Aorta (tissue), 5 donors: ENCODE measurements at places on chromosomes 7 and 10. TPM values are rescaled to one million over a fixed set of nuclear protein-coding genes. Genes with fewer than 3 reads are reported as not detected.

DNA sequence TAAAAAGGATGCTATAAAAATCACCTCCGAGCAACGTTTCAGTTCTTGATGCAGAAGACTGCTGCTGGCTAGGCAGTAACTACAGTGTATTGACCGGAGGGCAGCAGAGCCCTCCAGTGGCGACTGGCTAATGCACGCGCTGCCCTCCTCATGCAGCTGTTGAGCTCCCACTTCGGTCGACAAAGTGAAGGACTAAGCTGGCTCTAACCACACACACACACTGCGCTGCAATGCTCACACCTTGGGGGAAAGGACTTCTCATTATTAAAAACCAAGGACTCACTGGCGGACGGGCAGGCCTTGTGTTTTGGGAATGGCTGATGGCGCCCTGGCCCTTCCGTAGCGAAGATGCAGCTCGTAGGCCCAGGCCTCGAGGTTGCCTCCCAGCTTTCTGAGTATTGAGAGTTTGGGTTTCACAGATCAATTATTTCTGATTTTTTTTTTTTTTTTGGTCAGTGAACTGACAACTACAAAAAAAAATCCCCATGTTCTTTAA, 120.9 kb upstream of the DIP2C start:
- H3K4me3 ChIP-seq: no peak overlapping the region
- H3K36me3 ChIP-seq: no peaks in the 10 kb centered on the region
- H3K4me1 ChIP-seq: no peaks in the 10 kb centered on the region
- H3K27ac ChIP-seq: no peak overlapping the region

DNA sequence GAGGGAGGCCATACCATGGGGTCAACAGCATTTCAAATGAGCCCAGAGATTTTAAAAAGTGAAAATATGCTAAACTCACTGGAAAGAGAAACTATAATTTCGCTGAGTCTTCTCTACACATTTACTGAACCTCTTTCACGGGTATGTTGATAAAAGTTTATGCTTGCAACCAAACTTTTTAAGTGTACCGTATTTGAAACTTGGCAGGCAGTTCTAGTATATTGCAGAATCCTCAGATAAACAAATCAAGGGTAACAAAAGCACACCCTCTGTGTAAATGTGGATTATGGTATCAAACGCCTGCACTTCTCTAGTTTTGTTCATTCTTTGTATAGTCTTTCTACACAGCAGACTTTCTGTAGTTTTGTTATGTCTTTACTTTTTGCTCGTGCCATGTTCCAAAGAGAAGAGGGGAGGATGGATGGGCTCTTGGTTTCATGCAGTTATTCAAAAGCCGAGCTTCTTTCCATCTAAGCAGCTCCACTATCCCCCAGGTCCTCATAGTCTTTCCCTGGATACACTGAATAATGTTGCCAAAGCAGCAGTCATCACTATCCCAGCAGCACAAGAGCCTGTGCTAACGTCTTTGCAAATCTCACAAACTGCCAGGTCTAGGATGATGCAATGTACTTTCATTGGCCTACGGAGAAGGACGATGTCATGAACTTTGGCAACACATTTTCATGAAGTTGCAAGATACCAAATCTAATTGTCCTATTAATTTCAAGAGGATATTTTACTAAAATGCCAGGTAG, 131.2 kb downstream of the MPP7 start:
- H3K4me1 ChIP-seq: no peaks in the 10 kb centered on the region
- H3K27ac ChIP-seq: no peak overlapping the region
- H3K36me3 ChIP-seq: no peaks in the 10 kb centered on the region
- H3K4me3 ChIP-seq: peak overlapping the region; percentile 23
- no peaks in the 10 kb centered on the region for H3K27me3 ChIP-seq

- H3K27ac ChIP-seq: no peak overlapping the region
- no peak for DNase-seq
- no peaks in the 10 kb centered on the region for H3K27me3 ChIP-seq
- H3K4me3 ChIP-seq: no peak overlapping the region
- H3K4me1 ChIP-seq: no peaks in the 10 kb centered on the region
- H3K36me3 ChIP-seq: no peaks in the 10 kb centered on the region
These were observed 34.7 kb downstream of the TNRC18 start for GRCh38 chr7:5388905-5389433.

The TMEM213 gene
- total RNA-seq: not detected

DNA sequence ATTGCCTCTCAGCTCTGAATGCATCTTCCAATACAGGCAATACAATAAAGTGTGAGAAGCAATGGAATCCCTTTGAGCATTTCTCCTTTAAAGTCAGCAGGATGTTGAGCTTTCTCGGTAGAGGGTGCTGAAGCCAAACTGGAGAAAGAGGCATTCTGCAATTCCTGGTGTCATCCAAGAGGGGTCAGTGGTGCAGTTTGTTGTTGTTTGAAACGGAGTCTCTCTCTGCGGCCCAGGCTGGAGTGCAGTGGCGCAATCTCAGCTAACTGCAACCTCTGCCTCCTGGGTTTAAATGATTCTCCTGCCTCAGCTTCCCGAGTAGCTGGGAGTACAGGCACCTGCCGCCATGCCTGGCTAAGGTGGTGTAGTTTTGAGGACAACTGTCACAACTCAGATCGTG, 486.5 kb downstream of the CALN1 start:
- H3K27me3 ChIP-seq: no peaks in the 10 kb centered on the region
- H3K4me3 ChIP-seq: no peak overlapping the region
- no peaks in the 10 kb centered on the region for H3K4me1 ChIP-seq
- no peaks in the 10 kb centered on the region for H3K36me3 ChIP-seq
- H3K27ac ChIP-seq: no peak overlapping the region

DNA sequence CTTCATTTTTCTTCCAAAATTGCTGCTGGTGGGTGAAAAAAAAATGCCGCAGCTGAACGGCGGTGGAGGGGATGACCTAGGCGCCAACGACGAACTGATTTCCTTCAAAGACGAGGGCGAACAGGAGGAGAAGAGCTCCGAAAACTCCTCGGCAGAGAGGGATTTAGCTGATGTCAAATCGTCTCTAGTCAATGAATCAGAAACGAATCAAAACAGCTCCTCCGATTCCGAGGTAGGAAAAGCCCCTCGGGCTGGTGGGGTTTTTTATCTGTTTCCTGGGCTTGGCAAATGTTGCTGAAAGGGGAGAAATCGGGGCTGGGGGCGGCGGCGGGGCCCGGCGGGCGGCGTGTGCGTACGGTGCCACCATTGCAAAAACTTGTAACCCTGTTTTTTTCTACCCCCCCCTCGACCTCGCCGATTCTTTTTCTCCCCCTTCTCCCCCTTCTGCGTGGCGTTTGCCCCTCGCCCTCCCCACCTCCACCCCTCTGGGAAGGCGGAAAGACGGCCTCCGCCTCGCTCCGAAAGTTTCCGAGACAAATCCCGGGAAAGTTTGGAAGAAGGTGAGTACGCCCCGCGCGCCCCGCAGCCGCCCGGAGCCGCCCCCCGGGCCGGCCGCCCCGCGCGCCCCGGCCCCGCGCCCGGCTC, 789 bp downstream of the TCF7L2 start:
- H3K4me1 ChIP-seq: peaks cover 7% of the 10 kb centered on the region
- H3K36me3 ChIP-seq: no peaks in the 10 kb centered on the region
- no peaks in the 10 kb centered on the region for H3K27me3 ChIP-seq
- peak overlapping the region; percentile 98 for H3K4me3 ChIP-seq

GRCh38 chr10:78214955-78215354, 181.3 kb downstream of the RPS24 start:
- H3K4me3 ChIP-seq: no peak overlapping the region
- H3K4me1 ChIP-seq: no peaks in the 10 kb centered on the region
- peak overlapping the region; percentile 47 for H3K27ac ChIP-seq
- no peak for DNase-seq
- no peaks in the 10 kb centered on the region for H3K27me3 ChIP-seq
- H3K36me3 ChIP-seq: no peaks in the 10 kb centered on the region

The RNF32 gene
- 0.72 TPM for total RNA-seq

DNA sequence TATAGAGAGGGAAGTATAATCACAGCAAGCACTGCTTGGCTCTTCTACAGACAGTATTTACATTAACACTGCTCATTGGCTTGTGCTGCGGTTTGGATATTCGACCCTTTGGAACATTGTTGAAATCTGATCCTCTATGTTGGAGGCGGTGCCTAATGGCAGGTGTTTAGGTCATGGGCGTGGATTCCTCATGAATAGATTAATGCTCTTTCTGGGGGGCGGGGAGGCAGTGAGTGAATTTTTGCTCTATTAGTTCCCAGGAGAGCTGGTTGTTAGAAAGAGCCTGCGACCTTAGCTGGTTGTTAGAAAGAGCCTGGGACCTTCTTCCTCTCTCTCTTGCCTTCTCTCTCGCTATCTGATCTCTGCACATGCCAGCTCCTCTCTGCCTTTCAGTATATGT, 77.3 kb upstream of the SVIL start:
- peaks cover 4% of the 10 kb centered on the region for H3K4me1 ChIP-seq
- H3K27ac ChIP-seq: no peak overlapping the region
- DNase-seq: no peak
- H3K27me3 ChIP-seq: no peaks in the 10 kb centered on the region
- H3K4me3 ChIP-seq: no peak overlapping the region
- H3K36me3 ChIP-seq: no peaks in the 10 kb centered on the region

DNA sequence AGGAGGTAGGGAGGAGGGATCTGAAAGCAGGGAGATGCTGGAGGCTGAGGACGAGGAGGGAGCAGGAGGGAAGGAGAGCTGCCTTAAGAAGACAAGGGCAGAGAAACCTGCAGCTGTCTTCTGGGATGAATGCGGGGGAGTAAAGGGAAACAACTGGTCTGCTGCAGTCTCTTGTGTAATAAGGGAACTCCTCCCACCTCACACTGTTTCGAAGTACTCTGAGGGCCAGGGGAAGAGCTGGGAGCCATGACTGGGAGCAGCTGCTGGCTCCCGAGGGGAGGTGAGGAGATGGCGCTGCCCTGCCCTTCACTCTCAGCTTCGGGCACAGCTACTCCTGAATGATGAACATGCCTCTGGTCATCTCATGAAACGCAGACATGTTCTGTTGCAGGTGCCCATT, 65.1 kb downstream of the CLEC2L start:
- no peak for DNase-seq
- no peak overlapping the region for H3K27ac ChIP-seq
- peaks cover 6% of the 10 kb centered on the region for H3K36me3 ChIP-seq
- no peak overlapping the region for H3K4me3 ChIP-seq

- H3K4me3 ChIP-seq: no peak overlapping the region
- H3K4me1 ChIP-seq: no peaks in the 10 kb centered on the region
- no peaks in the 10 kb centered on the region for H3K27me3 ChIP-seq
- H3K36me3 ChIP-seq: no peaks in the 10 kb centered on the region
These were observed 71.4 kb upstream of the PRSS58 start for GRCh38 chr7:142329062-142329790.
